GM12891 (cell line): ENCODE measurements at places on chromosomes 11 and 22.

- DNase-seq: no peak
These were observed at the start of gene INPP5J for GRCh38 chr22:31122532-31123291. INPP5J (plus strand) TSS chr22:31122966; CDS start chr22:31123015, 49 bp downstream.

DNA sequence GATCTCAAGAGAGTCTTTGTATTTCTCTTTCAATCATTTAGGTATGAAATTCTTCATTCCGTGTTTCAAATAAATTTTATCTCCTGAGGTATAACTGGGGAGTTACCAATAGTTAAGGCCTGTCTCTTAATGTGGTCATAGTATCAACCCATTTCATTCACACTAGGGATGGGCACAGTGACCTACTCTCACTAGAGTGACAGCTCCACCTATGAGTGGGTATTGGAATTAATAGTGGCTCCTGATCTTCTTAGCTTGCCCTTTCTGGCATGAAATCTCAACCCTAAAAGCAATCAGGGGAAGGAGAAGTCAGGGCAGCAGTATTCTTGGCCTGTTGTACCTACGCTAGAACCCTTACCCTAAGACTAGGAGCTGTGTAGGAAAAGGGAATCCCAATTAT, 507.7 kb downstream of the FAM181B start:
- no peak for DNase-seq

- no peak for DNase-seq
These were observed 35.0 kb upstream of the SLC1A2 start for GRCh38 chr11:35454362-35454761.

DNA sequence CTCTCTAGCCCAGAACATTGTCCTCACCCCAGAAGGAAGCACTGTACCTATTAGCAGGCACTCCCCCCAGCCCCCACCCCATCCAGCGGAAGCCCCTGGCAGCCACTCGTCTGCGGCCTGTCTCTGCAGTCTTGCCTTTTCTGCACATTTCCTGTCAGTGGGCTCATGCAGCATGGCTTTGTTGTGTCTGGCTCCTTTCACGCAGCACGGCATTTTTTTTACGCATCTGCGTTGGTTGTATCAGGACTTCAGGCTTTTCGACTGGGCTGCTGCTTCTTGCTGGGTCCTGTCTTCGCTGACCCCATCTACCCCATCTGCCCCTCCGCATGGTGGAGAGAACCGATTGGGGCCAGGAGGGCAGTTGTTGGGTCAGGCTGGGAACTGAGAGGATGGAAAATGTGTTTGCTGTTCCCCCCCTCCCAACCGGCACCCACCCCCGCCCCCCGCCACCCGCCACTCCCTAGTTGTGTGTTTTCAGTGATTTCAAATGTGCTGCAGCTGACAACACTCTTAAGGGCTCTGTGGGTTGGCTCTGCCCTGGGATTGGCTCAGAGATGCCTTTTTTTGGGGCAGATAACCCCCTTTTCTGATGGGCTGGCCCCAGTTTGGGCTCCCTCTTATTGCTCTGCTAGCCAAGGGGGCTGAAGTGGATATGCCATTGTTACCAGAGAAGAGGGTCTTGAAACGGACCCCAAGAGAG, 110.0 kb downstream of the KIAA1671 start:
- DNase-seq: no peak

- no peak for DNase-seq
These were observed 14.4 kb downstream of the TMPRSS6 start for GRCh38 chr22:37095113-37095512.

DNA sequence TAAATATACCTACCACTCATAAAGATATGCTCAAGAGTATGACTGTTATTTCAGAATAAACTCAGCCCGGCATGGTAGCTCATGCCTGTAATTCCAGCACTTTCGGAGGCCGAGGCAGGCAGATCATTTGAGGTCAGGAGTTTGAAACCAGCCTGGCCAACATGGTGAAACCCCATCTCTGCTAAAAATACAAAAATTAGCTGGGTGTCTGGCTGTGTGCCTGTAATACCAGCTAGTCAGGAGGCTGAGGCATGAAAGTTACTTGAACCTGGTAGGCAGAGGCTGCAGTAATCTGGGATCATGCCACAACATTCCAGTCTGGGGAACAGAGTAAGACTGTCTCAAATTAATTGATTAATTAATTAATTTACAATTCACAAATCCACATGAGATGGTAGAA, 208.2 kb upstream of the PDGFD start:
- no peak for DNase-seq

GRCh38 chr11:19818619-19819018, 106.0 kb downstream of the NAV2 start:
- DNase-seq: no peak

DNA sequence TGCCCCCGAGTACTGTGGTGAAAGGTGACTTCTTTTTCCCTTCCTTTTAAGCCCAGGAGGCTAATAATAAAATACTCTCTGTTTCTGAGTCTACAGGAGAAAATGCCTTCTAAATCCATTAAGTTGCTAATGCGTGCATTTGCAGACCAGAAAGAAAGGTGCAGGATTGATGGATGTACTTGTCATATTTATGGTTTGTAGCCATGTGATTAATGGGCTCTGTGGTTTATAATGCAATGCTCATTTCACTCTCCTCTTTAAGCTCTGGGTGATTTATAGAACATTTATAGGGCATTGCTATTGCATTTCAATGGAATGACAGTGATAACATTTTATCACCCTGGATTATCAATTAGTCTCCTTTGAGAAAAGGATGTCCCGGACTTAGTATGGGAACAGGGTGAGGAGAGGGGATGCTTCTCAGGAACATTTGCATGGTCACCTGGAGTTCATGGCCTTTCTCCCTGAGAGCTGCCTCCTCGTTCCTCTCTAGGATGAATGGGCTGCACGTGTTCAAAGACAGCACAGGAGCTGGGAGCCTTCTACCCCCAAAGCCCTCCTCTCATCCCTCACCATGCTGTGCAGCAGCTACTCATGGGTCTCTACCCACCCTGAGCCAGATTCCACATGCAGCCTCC, 82.8 kb upstream of the HMGXB4 start:
- no peak for DNase-seq

GRCh38 chr11:126926376-126926791, 74.2 kb downstream of the KIRREL3 start:
- no peak for DNase-seq

GRCh38 chr22:40178417-40179409, 988 bp downstream of the TNRC6B start:
- DNase-seq: no peak

GRCh38 chr11:43941257-43941994, 1.0 kb upstream of the C11orf96 start:
- DNase-seq: no peak

DNA sequence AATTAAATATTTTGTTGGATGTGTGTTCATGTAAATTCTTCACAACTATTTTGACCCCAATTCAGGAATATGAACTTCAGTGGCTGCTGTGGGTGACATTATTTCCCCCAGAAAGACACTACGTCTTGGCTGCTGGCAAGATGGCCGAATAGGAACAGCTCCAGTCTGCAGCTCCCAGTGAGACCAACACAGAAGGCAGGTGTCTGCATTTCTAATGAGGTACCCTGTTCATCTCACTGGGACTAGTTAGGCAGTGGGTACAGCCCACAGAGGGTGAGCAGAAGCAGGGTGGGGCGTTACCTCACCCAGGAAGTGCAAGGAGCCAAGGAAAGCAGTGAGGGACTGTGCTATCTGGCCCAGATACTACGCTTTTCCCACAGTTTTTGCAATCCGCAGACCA, 65.3 kb downstream of the ZBTB44 start:
- DNase-seq: no peak

GRCh38 chr11:116733969-116734508, 38.7 kb downstream of the BUD13 start:
- DNase-seq: no peak

DNA sequence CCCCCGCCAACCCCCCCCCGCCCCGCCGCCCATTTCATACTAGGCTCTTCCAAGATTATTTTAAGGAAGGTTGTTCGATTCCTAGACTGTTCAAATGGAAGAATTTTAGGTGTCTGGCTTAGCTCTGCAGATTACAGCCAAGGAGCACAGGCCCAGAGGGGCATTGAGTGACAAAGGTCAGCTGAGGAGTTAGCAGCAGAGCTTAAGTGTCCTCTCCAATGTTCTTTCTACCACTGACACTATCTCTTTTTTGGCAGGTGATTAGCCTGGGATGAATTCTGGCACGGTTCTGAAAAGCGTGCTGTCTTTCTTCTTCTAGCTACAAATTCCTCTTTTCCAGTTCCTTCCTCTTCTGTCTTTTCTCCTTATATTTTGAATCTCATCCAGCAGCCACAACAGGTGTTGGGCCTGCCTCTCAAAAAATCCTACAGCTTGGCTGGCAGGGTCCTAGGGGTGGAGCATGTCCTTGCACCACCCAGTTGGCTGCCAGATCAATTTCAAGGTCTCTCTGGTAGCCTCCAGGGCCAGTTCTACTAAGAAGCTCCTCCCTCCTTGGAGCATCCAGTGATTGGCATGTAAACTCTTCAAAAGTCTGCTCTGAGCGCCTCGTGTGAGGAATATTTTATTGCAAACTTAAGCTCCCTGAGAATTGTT, 23.0 kb downstream of the KCNE3 start:
- DNase-seq: no peak

- DNase-seq: no peak
These were observed 1.2 kb upstream of the P2RX6 start for GRCh38 chr22:21013657-21014201.

GRCh38 chr22:32987081-32987631, 71.0 kb downstream of the SYN3 start:
- no peak for DNase-seq

GRCh38 chr22:20581503-20582170, 74.2 kb downstream of the MED15 start:
- DNase-seq: no peak

DNA sequence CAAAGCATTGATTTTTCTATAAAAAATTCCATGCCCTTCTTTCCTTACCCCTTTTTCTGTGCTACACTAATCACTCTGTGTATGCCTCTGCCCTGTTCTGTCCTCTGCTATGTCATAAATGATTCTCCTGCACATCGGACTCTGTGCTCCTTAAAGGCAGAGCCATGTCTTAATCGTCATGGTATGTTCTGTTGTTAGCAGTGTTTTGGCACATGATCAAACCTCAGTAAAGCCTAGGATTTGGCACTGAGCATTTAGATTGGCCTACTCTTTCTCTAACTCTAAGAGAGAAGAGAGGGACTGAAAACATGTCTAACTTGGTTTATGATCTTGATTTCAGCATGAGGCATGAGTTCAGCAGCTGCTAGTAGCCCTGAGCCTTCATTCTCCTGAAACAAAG, 266.9 kb downstream of the AASDHPPT start:
- no peak for DNase-seq
